Nephron progenitor cell (in vitro differentiated cells): ENCODE measurements at places on chromosomes 1 and 21.

DNA sequence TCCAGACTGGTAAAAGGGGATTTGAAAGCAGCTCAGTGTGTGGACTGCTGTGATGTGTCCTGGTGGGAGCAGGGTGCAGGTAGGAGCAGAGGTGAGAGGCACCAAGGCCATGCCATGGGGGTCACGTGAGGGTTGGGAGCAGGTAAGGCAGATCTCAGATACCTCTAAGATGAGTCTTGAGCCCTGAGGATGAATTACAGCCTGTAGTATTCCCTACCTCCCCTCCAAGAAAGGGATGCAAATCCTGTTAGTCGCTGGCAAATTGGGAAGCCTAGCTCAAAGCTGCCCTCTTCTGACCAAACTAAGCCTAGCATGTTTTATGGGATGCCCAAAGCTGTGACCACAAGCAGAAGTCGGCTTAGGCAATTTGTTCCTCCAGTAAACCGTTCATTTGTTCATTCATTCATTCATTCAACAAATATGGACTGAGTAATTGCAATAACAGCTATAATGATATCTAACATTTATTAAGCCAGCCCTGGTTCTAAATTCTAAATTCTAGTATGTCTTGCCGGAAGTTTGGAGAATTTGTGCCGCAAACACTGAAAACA lies 3.9 kb upstream of the NUAK2 start:
- H3K36me3 ChIP-seq: no peaks in the 10 kb centered on the region
- no peak overlapping the region for H3K27ac ChIP-seq
- DNase-seq: peak; percentile 71
- H3K4me3 ChIP-seq: no peak overlapping the region

- no peaks in the 10 kb centered on the region for H3K36me3 ChIP-seq
- H3K27me3 ChIP-seq: peaks cover 13% of the 10 kb centered on the region
- H3K4me1 ChIP-seq: no peaks in the 10 kb centered on the region
- no peak for DNase-seq
Measured at GRCh38 chr1:102186536-102186935, 189.8 kb upstream of the OLFM3 start.

GRCh38 chr1:44609412-44609767 lies 64.9 kb downstream of the TMEM53 start:
- H3K4me3 ChIP-seq: no peak overlapping the region
- H3K4me1 ChIP-seq: peaks cover 57% of the 10 kb centered on the region
- H3K27ac ChIP-seq: no peak overlapping the region
- H3K36me3 ChIP-seq: no peaks in the 10 kb centered on the region

DNA sequence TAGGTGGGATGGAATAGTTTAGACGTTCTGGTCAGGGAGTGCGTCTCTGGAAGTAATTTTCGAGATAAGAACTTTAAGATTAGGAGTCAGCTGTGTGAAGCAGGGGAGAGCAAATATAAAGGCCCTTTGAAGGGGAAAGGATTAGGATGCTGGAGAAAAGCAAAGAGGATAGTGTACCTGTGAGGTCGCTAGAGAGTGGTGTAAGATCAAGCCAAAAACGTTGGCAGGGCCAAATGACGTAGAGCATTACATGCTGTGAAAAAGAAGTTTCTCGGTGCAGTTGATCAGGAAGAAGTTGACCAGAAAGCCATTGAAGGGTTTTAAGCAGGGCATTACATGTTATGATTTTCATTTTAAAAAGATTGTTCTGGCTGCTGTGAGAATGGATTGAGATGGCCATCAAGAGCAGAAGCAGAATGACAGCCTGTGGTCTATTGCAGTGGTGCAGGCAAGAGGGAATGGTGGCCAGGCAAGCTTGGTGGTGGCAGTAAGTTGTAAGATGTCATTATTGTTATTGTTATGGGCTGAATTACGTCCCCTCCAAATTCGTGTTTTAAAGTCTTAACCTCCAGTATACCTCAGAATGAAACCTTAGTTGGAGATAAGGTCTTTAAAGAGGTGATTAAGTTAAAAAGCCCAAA lies 113.6 kb upstream of the KIF26B start:
- H3K27ac ChIP-seq: no peak overlapping the region
- H3K36me3 ChIP-seq: peaks cover 22% of the 10 kb centered on the region
- H3K4me1 ChIP-seq: peaks cover 29% of the 10 kb centered on the region
- peaks cover 5% of the 10 kb centered on the region for H3K27me3 ChIP-seq
- no peak overlapping the region for H3K4me3 ChIP-seq
- no peak for DNase-seq

- H3K4me1 ChIP-seq: peaks cover 19% of the 10 kb centered on the region
- no peaks in the 10 kb centered on the region for H3K27me3 ChIP-seq
- H3K4me3 ChIP-seq: no peak overlapping the region
- no peak overlapping the region for H3K27ac ChIP-seq
Measured at GRCh38 chr1:190196020-190196419, 281.6 kb downstream of the BRINP3 start.

DNA sequence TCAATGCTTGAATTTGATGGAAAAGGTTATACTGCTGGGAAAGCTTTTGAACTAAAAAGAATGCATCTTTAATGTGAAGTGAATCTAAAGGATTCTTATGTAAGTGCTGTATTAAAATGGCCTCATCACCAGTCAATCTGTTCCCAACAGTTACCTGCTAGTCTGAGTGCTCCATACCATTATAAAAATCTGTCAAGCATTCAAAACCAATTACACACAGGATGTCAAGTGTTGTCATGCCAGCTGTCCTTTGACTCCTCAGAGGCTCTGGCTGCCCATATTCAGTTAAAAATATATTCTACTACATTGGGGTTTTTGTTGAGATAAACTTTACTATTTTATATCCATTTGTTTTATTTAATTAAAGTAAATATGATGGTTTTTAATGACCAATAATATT lies 1587.7 kb downstream of the AMY1C start:
- no peaks in the 10 kb centered on the region for H3K4me1 ChIP-seq
- H3K4me3 ChIP-seq: no peak overlapping the region
- no peak for DNase-seq
- H3K27me3 ChIP-seq: no peaks in the 10 kb centered on the region
- no peaks in the 10 kb centered on the region for H3K36me3 ChIP-seq

DNA sequence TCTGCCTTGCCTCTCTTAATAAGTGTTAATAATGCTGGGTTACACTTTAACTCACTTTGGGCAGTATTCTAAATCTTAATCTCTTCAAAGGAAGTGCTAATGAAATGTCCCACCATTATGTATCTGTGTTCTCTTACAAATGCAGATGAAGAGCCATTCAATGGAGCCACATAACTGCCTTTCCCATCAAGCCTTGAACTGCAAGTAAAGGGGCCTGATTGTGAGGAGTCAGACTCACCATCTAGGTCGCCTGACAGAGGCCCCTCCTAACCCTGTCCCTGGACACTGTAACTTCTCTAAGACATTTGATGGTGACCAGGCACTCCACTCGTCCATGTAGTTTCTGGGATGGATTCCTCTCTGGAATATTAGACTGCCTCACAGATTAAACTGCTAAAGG lies 329.4 kb downstream of the KIF26B start:
- H3K36me3 ChIP-seq: peaks cover 15% of the 10 kb centered on the region
- no peak overlapping the region for H3K4me3 ChIP-seq
- no peak for DNase-seq
- peak overlapping the region; percentile 36 for H3K27ac ChIP-seq

- peak; percentile 58 for DNase-seq
- no peak overlapping the region for H3K27ac ChIP-seq
- H3K4me3 ChIP-seq: no peak overlapping the region
- peaks cover 14% of the 10 kb centered on the region for H3K27me3 ChIP-seq
- no peaks in the 10 kb centered on the region for H3K36me3 ChIP-seq
- H3K4me1 ChIP-seq: peaks cover 17% of the 10 kb centered on the region
Measured at GRCh38 chr1:62175568-62176179, 19.0 kb upstream of the L1TD1 start.

GRCh38 chr1:180278596-180279395 lies 48.7 kb downstream of the LHX4 start:
- peaks cover 7% of the 10 kb centered on the region for H3K4me1 ChIP-seq
- H3K27ac ChIP-seq: no peak overlapping the region
- H3K4me3 ChIP-seq: no peak overlapping the region

DNA sequence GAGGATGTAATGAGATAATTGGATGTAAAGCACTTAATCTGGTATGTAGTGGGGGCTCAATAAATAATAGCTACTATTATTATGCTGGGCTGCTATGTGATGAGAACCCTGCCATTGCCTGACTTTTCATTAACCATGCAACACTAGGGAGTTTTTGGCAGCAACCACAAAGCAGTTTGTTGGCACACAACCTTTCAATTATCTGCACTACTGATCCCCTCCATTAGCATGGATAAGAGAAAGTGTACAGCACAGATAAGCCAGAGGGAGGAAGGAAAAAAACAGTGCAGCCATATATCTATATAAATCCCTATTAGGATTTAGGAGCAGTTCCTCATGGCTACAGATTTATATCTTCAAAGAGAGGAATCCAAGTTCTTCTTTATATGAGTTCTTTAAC lies 498.5 kb downstream of the NUF2 start:
- H3K36me3 ChIP-seq: no peaks in the 10 kb centered on the region
- H3K27ac ChIP-seq: no peak overlapping the region
- no peaks in the 10 kb centered on the region for H3K4me1 ChIP-seq
- H3K4me3 ChIP-seq: no peak overlapping the region
- no peak for DNase-seq
- peaks cover 6% of the 10 kb centered on the region for H3K27me3 ChIP-seq

- peak; percentile 93 for DNase-seq
- H3K4me1 ChIP-seq: peaks cover 67% of the 10 kb centered on the region
- H3K27ac ChIP-seq: no peak overlapping the region
- H3K36me3 ChIP-seq: no peaks in the 10 kb centered on the region
Measured at GRCh38 chr1:38818175-38818976, 41.2 kb downstream of the RRAGC start.

DNA sequence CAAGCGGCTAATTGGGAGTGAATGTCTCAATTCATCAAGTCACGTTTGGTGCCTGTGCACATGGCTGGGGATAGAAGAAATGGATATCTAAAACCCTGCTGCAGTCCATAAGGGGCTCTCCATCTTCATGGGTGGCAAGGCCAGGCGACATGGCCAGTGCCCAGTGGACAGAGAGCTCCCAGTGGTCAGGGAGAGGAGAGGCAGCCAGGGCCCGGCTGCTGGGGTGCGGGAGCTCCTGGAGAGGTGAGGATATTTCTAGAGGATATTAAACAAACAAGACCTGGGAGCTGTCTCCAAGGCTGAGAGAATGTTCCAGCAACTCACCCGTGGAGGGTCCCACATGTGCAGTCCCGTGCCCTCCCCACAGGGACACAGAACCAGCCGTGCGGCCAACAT lies 368.8 kb upstream of the C1orf174 start:
- H3K27ac ChIP-seq: no peak overlapping the region
- H3K4me1 ChIP-seq: peaks cover 34% of the 10 kb centered on the region
- no peak overlapping the region for H3K4me3 ChIP-seq
- no peak for DNase-seq
- H3K36me3 ChIP-seq: no peaks in the 10 kb centered on the region

DNA sequence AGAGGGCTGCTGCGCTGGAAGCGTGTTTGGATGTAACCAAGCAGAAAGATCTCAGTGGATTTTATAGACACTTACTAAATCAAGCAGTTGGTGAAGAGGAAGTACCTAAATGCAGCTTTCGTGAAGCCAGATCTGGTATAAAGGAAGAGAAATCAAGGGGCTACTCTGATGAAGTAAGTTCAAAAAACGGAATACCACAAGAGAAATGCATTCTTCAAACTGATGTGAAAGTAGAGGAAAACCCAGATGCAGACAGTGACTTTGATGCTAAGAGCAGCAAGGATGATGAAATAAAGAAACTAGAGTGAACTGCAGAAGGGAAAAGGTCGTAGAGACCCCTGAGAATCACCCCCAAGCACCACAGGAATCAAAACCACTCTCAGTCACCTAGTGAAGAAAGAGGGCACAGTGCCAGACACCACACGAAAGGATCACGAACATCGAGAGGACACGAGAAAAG lies 40.8 kb upstream of the NEXN start:
- DNase-seq: no peak
- H3K36me3 ChIP-seq: peaks cover 17% of the 10 kb centered on the region
- no peak overlapping the region for H3K27ac ChIP-seq
- no peak overlapping the region for H3K4me3 ChIP-seq

DNA sequence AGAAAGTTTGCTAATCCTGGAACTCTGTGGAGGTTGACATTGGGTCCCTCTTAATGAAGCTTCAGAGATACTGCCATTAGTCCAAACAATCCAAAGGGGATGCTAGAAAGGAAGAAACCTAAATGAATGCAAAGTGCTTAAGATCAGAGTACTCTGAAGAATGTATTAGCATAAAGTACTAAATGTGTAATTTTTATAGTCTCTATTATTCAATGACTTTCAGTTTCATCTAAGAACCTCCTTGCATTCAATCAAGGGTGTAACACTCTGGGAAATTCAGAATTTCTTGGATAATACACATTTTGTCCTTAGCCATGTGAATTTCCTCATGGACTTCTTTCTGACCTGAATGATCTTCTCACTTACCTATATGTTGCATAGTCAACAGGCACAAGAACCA lies 1078.5 kb upstream of the ADGRL4 start:
- DNase-seq: no peak
- peaks cover 6% of the 10 kb centered on the region for H3K4me1 ChIP-seq
- H3K27me3 ChIP-seq: peaks cover 4% of the 10 kb centered on the region
- no peaks in the 10 kb centered on the region for H3K36me3 ChIP-seq
- no peak overlapping the region for H3K4me3 ChIP-seq

DNA sequence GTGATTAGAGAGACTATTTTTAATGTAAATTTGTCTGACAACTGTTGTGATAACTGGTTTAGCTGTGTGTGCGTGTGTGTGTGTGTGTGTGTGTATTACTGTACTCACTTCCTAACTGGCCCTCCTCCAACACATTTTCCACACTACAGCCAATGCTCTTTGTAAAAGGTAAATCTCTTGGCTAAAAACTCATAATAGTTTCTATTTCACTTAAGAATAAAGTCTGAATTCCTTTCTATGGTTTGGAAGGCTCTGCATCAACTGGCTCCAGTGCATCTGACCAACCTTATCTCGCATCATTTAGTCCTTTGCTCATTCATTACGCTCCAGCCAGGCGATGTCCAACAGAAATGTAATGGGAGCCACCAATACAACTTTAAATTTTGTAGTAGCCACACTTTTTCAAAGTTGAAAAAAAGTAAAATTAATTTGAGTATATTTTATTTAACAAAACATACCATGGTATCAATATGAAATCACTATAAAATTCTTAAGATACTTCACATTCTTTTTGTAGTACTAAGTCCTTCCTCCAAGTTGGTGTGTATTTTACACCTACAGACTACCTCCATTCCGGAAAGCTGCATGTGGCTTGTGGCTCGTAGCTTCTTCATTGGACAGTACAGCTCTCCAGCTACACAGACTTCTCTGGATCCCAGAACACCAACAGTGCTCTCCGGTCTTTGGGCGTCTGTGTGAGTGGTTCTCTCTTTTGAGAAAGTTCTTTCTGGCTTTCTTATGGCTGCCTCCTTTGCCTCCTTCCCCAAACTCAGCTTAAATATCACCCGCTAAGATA lies 68.9 kb downstream of the NRIP1 start:
- DNase-seq: no peak
- H3K27ac ChIP-seq: peak overlapping the region; percentile 57
- peaks cover 75% of the 10 kb centered on the region for H3K36me3 ChIP-seq
